ENCODE measurements at places on chromosomes 11 and 22.

- DNase-seq = no peak
Measured at GRCh38 chr11:93198215-93198845, 539 bp upstream of the SLC36A4 start.

DNA sequence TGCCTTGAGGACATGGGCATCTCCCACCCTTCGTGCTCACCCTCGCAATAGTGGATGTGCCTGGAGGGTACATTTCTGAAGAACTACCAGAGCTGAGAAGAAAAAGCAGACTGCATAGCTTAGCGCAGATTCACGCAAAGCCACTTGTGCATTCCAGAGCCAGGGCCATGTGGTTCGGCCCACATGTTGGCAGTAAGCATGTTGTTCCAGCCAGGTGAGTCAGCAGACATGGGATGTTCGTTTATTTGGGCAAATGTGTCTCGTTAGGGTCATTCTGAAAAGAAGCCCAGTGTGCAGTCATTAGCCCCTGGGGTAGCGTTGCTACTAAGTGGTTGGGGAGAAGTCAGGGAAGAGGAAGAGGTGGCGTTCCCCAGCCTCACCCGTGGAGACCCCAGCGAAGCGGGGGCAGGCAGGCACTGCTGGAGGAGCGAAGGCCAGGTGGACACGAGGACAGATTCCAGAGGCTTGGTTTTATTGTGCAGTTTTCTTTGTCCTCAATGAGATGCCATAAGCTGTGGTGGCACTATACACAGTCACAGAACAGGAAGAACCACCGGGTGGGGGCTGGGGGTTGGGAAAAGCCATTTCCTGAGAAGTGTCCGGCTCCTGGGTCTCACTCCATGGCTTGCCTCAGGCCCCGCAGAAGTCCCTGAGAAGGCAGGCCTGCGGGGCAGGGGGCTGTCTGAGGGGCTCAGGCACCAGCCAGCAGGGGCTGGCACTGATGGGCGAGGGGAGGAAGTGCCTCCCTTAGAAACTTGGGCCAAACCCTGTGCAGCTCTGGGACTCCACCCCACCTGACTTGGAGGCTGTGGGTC, 5.0 kb downstream of the THY1 start:
- DNase-seq = no peak

GRCh38 chr11:100928426-100928825, 201.2 kb downstream of the PGR start:
- DNase-seq = no peak

- no peak for DNase-seq
Measured at GRCh38 chr11:122276221-122276620, 160.2 kb upstream of the BLID start.

DNA sequence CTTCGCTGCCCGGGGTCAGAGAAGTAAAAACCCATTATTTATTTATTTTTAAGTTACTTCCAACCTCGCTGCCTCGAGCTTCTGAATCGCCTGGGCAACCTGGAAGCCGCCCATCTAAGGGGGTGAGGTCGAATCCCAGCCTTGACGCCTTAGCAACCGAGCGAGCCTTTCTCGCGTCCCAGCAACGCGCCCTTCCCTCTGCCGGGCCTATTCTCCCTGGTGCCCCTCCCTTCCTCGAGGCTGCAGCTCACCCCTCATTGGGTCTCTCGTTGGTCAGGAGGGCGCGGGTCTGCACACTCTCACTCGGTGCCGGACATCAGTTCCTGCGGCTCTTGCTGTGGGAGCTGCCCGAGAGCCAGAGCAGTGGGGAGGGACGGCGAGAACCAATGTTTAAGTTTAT, at the start of gene CCDC81:
Gene CCDC81, plus strand, starts transcription at position 302 of the 400 bp plus-strand sequence. CDS start 277 bp downstream, outside the sequence.
- no peak for DNase-seq

GRCh38 chr11:70080763-70081162, 2.6 kb downstream of the ANO1 start:
- no peak for DNase-seq

GRCh38 chr11:83662494-83662893, 376.3 kb upstream of the CCDC90B start:
- DNase-seq = no peak

GRCh38 chr11:72039031-72039855, 40.5 kb downstream of the IL18BP start:
- no peak for DNase-seq

DNA sequence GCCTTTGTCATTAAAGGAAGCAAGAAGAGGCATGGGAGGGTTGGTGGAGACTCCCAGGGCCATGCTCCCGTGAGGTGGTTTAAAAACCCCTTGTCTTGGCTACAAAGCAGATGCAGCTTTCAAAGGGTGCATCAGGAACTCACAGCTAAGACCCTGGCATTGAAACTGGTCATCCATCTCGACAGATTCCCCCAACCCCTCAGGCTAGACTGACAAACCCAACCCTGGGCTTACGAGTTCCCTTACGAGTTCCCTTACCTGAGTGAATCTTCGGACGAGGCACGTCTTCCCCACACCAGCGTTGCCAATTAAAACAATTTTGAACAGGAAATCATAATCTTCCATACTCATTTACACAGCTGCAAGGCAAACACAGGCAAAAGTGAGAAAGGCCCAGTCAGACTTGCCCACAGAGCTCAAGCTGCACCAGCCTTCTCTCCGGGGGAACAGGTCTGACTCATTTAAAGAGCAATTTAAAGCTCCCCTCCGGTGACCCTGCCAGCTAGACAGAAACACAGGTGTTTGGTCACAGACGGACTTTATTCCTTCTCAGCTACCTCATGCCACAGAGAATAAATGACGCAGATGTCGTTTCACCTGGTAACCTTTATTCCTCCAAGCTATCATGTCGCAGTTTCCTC, 74.6 kb downstream of the RAB30 start:
- DNase-seq = no peak

DNA sequence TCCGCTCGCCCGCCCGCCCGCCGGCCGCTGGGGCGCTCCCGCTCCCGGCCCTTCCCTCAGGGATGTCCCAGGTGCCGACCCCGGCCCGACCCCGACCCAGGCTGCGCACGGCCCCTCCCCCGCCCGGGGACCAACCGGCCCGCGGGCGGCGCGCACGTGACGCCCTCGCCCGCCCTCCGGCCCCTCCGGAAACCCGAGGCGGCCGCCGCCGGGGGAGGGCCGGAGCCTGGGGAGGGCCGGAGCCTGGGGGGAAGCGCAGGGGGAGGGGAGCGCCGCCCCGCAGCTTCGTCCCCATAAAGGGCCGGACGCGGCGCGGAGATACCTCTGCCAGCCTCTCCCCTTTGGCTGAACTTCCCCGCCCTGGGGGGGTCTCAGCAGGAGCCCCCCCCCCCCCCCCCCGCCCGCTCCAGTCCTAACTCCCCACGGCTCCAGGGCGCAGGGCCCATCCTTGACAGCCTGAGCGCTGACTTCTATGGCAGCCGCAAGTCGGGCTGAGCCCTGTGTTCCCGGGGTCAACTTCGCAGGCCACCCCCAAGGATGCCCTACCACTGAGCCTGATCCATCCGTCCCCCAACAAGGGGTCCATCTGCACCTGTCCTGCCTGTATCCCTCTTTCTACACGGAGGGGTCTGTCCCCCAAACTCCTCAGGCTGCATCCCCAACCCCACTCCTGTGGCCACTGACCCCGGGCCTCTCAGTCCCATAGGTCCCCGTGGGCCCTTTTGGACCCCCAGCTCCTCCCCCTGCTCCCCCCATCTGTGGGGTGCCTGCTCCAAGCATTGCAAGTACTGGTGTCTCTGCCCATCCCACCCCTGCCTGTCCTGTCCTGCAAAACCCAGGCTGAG, at the start of gene MAPK12:
Gene MAPK12, minus strand, starts transcription at position 69 of the 845 bp plus-strand sequence. CDS start 174 bp downstream, outside the sequence.
- no peak for DNase-seq

- DNase-seq = no peak
Measured at GRCh38 chr11:26297189-26297975, 34.5 kb upstream of the ANO3 start.

GRCh38 chr22:24803064-24803542, 2.9 kb upstream of the SGSM1 start:
- peak; percentile 17 for DNase-seq

- no peak for DNase-seq
Measured at GRCh38 chr11:67468456-67468758, 644 bp downstream of the TMEM134 start.

GRCh38 chr11:63673579-63673978, 2.4 kb upstream of the ATL3 start:
- no peak for DNase-seq

DNA sequence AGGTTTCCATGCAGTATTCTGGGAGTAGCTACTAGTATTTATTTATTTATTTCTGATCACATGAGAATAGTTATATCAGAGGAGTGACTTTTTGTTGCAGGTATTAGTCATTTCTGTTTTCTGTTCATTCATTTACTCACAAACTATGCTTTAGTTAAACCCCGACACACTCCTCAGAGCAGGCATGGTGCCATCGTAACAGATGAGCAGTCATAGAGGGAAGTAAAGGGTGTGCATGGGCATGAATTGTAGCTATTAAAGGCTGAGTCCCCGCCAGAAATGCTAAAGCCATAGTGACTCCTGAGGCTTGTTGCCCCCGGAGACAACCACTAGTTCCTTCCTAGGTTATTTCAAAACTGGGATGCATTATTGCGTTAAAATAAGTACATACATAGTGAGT, 10.6 kb downstream of the JHY start:
- DNase-seq = no peak

DNA sequence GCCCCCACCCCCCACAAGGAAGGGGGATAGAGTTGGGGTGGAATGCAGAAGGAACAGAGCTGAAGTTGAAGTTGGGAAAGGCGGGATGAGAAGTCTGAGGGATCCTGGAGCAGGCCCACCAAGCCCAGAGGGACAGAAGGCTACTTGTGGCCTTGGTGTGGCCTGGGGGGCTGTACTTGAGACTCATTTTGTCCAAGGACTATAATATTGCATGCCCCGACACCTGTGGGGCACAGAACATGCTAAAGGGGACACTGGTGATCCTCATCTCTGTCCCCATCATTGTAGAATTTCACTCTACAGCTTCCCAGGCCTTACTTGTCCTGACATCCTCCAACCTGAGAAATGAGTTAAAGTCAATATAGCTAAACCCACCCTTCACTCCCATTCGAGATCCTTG, 1.3 kb downstream of the ESAM start:
- DNase-seq = no peak

GRCh38 chr11:19018901-19019300, 41.6 kb downstream of the MRGPRX2 start:
- DNase-seq = no peak

GRCh38 chr22:18994701-18995326, 58.7 kb upstream of the PRODH start:
- DNase-seq = no peak

GRCh38 chr22:41582694-41583093, 6.9 kb downstream of the PMM1 start:
- no peak for DNase-seq

DNA sequence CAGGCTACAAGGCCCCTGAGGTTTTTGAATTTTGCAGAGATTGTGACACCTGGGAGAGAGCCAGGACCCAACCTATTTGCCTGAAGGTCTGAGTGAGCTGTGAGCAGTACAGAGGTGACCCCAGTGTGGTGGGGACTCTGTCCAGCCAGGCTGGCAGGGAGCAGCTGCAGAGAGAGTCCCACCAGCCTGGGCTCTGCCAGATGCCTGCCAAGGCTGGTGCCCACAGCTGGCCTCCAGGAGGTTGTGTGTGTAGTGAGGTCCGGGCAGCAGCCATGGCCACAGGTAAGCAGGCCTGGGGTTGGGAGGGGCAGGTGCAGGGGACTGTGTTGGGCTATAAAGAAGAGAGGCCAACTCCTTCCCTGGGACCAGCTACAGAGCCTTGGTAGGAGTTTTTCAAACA, 144.8 kb downstream of the CRYBB2 start:
- no peak for DNase-seq

DNA sequence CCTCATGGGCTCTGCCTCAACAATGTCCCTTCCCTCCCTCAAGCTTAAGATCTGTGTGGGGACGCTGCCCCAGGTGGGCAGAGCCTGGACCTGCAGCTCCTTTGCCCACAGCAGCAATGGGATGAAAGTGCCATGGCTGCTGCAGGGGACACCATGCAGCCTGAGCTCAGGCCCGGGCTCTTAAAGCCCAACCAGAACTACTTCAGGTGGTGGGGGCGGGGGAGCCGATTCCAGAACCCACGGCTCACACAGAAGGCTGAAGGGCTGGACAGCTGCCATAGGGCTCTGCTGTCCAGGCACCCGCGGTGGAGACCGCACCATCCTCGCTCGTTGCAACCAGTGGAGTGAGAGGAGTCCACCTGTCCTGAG, 12.5 kb downstream of the CHID1 start:
- no peak for DNase-seq

- DNase-seq = no peak
Measured at GRCh38 chr11:47941907-47942558, 38.3 kb upstream of the PTPRJ start.

DNA sequence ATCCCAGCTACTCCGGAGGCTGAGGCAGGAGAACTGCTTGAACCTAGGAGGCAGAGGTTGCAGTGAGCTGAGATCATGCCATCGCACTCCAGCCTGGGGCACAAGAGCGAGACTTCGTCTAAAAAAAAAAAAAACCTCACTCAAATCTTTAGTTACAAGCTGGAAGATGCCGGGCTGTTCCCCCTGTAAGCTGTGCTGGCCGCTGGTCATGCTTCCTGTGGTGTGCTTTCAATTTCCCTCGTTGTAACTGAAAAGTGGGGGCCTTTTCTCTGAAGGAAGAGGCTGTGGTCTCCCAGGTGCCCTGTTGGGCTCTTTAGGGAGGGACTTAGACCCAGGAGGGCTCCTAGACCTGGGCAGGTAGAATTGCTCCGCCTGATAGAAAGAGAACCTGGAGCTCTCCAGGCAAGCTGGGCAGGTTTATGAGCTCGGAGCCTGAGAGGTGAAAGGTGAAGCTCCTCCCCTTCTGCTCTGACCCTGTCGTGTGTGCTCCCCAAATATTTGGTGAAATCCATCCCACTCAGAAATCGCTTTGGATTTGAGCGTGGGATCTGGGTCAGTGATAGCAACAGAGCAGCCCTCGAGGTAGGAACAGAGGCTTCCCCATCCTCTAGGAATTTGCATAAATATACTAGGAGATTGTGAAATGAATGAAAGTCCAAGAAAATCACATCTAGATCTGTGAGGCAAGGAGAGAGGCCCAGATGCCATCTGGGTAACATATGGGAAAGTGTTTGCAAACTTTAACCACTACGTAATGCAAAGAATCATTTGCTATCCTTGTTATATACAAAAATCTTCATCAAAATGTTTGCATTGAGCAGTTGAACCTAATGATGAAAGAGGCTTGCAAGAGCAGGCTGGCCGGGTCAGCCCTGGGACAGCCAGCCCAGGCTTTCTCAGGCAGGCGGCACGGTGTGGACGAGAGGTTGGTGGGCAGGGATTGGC, 154.3 kb downstream of the FBXO7 start:
- no peak for DNase-seq

DNA sequence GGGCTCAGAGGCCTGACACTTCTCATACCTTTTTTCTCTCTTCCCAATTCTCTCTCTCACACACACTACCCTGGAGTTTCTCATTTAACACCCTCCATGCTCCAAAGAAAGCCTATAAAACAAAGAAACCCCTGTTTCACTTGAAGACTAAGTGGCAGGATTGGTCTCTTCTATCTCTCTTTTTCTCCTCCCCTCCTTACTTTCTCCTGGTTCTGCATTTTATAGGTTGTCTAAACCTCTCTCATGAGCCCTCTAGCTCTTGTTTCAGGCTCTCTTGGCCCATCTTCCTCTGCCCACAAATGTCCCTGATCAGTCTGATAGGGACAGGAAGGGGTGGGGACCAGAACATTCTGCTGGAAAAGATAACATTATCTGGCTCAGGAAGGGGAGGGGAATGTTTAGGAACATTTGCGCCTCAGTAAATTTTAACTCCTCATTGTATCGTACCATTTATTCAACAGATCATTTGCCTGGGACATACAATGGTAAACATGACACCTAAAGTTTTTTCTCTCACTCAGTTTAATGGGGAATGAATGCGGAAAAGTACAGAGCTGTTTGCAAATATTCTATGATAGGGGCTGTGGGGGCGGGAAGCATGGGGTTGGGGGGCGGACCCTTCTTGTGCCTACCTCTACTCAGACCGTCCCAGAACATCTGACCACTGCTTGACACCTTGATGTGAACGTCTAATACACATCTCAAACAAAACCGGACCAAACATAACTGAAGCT, 10.8 kb downstream of the CRYBA4 start:
- DNase-seq = no peak
